Stimulated activated CD4-positive, alpha-beta T cell treated with anti-CD3 and anti-CD28 coated beads, Interleukin-4, amount 100 ng/mL, for 1 hour (primary cell): ENCODE measurements at places on chromosomes 5 and 9.
A peak's percentile ranks its signal among the peaks of the same experiment; 100 is the strongest.

- no peak for DNase-seq
Observed at GRCh38 chr5:126309860-126310259, 113.3 kb upstream of the GRAMD2B start.

DNA sequence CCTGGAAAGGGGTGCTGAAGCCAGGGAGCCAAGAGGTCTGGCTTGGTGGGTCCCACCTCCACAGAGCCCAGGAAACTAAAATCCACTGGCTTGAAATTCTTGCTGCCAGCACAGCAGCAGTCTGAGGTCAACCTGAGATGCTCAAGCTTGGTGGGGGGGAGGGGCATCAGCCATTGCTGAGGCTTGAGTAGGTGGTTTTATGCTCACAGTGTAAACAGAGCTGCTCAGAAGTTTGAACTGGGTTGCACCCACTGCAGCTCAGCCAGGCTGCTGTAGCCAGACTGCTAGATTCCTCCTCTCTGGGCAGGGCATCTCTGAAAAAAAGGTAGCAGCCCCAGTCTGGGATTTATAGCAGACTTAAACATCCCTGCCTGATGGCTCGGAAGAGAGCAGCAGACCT is 55.5 kb upstream of the FBXL17 start:
- DNase-seq: no peak

- DNase-seq: no peak
Observed at GRCh38 chr5:16727755-16728325, 111.0 kb upstream of the RETREG1 start.

GRCh38 chr5:116756531-116756930 is 181.9 kb upstream of the SEMA6A start:
- DNase-seq: no peak

DNA sequence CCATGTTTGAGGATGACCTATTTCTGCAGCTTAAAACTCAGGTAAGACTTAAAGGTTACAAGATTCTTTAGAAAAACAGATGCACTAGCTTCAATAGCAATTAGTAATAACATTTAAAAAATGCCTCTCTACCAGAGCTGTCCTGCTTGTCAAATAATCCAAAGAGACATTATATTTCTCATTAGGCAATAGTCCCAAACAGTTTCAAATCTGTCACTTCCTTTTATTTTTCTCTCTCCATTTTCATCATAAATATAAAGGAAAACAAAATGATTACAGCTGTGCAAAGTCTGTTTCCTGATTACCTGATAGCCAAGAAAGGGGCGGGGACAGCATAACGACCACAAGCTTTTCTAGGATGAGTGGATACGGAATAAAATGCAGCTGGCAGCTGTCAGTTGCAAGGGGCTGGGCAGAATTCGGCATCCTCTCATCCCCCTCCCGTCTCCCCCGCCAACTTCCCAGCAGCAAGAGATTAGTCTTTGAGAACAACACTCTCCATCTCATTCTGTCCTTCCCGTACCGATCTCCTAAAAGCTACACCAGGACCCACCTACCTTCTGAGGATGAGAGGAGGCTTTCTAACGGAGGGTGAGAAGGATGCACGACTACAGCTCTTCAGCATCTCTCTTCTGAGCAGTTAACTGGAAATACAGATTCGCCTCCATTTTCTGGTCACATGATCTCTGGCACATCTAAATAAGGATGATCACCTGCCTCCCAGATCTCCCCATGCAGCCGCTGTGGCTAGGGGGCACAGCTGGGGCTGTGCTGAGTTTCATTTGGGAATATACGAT is 72.5 kb upstream of the PCA3 start:
- DNase-seq: no peak

DNA sequence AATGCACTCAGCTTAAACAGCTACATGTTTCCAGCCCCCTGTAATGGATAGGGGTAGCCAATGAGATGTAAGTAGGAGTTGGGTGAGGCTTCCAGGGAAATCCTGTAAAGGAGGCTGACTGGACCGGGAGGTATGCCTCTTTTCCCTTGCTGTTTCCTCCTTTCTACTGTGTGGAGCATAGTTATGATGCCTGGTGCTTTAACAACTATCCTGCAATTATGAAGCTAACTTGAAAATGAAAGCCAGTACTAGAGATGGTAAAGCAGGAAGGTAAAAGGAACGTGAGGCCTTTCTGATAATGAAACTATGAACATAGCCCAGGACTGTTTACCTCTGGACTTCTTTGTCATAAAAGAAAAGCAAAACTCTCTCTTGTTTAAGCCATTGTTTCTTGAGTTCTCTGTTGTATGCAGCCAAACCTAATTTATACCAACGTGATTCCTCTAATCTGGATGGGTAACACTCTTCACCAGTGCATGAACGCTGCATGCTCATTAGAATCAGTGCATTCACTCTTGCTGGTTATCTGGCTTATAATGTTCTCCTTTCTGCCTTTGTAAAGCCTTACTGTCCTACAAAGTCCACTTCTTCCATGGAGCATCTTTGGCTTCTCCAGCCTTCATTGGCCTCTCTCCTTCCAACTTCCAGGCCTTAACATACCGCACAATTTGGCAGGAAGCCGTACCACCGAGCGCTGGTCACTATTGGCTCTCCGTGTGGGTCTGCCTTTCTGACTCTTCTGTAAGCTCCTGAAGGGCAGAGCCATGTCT is 8.3 kb upstream of the ARHGEF28 start:
- DNase-seq: no peak

DNA sequence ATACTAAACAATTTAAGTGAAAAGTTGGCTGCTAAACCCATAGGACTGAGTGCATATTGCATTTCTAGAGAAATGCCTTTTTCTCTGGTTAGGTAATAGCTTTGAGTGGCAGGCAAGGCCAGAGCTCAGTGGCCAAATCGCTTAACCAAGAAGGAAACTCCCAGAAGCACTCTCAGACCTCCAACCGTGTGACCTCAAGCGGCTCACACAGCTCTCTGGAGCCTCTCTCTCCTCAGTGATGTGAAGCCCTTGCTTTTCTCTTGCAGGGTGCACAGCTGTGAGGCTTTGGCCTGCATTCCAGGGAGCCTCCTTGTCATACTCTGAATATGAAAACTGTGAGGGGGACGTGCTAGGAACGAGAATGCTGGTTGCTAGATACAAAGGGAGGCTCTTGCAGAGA is 106.7 kb downstream of the INSYN2B start:
- DNase-seq: no peak

DNA sequence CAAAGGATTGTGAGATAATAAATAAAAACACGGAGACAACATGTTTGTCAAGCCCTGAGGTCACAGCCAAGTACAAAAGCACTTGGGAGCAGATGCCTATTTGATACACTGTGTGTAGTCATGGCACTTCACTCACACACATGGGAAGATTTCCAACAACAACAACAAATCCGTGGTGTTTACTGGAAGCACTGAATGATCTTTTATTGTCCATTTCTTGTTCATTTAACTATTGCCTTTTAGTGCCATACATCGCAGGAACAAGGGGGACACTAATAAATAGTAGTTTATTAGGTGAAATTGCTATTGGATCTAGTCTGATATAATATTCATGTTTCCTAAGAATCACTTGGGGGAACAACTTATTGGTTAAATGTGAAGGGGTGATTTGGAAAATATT is 20.4 kb upstream of the GDNF start:
- no peak for DNase-seq

GRCh38 chr5:165720901-165721300 is 2215.5 kb downstream of the MAT2B start:
- DNase-seq: no peak

DNA sequence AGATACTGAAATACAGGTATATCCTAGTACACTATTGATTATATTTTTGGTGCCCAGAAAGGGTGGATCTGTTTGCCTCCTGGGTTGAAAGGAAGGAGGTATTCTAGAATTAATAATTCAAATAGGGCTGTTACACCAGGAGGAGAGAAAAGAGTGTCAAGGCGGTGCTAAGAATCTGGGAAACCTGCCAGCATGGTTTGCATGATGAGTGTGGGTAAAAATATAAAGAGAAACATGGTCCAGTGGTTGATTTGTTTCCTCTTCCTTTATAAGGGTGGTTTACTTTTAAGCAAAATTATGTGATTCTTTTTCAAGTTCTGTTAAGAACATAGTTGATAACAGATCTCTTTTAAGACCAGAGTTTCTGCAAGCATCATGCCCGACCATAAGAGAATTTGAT is 69.4 kb upstream of the NFIB start:
- DNase-seq: no peak

GRCh38 chr5:142866563-142867275 is 96.5 kb downstream of the ARHGAP26 start:
- peak; percentile 16 for DNase-seq

DNA sequence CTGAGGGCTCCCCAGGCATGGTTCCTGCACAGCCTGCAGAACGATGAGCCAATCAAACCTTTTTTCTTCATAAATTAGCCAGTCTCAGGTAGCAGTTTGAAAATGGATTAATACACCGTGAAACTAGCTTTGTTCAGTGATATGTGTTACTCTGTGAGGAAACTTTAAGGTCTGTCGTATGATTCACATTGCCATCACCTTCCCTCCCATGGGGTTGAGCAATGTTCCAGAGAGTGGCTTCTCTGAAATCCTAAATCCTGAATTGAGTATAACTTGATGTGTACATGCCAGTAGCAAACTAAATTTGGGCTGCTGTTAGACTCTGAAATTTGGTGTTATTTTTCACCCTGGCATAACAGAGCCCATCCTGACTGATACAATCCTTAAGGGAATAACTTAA is 866.4 kb upstream of the C9orf72 start:
- no peak for DNase-seq

- DNase-seq: no peak
Observed at GRCh38 chr5:1060535-1060981, 51.3 kb downstream of the SLC12A7 start.

DNA sequence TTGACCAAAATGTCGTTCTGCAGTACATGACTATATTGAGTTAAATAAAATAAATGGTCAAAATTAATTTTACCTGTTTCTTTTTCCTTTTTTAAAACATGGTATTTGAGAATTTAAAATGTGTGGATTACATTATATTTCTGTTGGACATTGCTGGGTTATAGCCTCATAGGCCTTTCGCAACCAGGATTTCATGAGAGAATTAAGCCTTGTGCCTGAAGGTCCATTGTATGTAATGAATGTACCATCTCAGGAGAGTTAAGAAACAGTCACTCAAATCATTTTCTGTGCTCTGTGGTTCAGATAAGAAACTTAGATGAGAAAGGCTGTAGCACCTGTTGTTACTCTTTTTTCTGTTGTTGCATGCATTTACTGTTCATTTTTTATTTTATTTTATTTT is 103.5 kb downstream of the ANGPTL2 start:
- DNase-seq: no peak

DNA sequence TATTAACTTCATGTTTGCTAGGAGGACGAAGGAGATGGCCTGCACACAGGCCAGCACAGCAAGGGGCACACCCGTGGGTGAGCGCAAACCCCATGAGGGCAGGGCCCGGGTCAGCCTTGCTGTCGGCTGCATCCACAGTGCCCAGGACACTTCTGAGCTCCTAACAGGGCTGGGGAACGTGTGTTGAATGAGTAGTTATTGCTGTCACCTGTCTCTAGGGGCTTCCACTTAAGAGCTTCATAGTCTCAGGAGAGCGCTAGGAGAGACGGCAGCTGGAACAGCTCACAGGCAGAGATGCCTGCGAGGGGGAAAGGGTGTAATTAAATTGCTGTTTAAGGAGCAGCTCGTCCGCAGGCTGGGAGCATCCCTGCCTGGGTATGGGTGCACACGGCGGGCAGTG is 91.4 kb upstream of the NEURL1B start:
- no peak for DNase-seq

DNA sequence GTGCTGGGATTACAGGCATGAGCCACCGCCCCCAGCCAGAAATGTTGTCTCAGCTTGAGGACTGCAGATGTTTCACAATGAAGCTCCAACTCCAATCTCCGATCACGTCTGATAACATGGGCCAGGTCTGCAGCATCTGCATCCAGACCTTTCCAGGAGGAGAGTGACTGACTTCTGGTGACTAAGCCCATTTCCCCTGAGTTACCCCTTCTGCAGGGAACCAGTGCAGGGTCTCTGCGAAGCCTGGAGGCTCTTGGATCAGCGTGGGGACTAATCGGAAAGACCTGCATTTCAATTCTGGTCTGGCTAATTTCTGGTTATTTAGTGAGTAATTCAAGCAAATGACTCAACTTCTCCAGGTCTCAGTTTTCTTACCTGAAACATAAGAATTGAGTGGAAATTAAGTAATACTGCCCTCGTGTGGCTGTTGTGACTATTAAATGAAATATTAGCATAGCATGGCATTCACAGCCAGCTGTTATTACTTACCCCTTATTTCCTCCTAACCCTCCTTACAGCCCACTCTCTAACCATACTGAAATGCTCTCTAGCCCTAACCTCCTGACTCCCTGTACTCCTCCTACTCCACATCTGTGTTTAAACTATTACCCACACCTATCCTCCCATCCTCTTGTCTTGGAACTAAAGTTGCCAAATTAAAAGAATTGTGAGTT is 2.2 kb upstream of the GNPDA1 start:
- peak; percentile 34 for DNase-seq

GRCh38 chr9:137892424-137893191 is 15.0 kb downstream of the CACNA1B start:
- DNase-seq: no peak

GRCh38 chr5:140408750-140409241 is 7.2 kb downstream of the ANKHD1 start:
- no peak for DNase-seq

DNA sequence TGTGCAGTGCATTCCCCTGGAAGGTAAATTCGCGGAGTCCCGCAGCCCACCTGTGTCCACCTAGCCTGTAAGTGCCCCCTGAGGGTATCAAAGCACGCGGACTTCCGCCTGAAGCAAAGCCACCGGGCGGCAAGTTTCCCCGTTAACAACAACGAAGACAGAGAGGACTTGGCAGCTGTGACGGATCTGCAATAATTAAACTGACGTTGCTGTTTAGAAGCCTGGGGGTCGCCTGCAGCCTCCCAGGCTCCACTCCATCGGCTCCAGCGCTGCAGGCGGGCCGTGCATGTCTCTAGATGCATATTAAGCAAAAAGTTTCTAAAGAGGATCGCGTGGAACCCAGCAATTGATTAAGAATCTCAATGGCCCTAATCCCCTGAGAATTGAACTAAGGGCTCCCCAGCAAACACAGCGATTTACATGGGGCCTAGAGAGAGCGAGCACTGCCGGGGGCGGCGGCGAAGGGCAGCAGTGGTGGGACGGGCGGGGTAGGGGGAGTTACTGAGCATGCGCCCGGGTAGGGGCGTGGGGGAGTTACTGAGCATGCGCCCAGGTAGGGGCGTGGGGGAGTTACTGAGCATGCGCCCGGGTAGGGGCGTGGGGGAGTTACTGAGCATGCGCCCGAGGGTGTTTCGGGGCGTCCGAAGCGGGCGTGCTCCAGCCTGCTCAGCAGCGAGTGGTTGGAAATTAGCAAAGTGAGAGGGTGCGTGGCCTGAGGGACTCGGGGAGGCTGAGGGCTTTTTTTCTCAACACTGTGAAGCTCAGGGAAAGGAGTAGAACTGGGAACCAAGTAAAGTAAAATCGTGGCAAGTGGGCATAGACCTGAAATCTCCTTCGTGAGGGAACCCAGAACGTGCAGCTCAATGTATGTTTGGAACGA is 255.2 kb downstream of the DOCK8 start:
- DNase-seq: peak; percentile 82

GRCh38 chr5:125564317-125564975 is 818.0 kb upstream of the ZNF608 start:
- no peak for DNase-seq

- no peak for DNase-seq
Observed at GRCh38 chr5:127079994-127080491, 6.7 kb upstream of the C5orf63 start.

GRCh38 chr9:136625101-136626065 is 37.3 kb upstream of the EGFL7 start:
- DNase-seq: no peak
